LHCN-M2 (cell line): ENCODE measurements at places on chromosomes 4 and X. TPM values are rescaled to one million over a fixed set of nuclear protein-coding genes. Genes with fewer than 3 reads are reported as not detected.

Gene TAF7L
- total RNA-seq, result 0.13 TPM in 1 of 2 replicates, not detected in the other

Gene GAGE12H
- not detected in 2 replicates for total RNA-seq

Gene EGF
- total RNA-seq, result 0.86 and 2.6 TPM in 2 replicates

Gene ADGRG4
- total RNA-seq, result not detected in 2 replicates

Gene CTSO
- 12.1 and 20.7 TPM in 2 replicates for total RNA-seq

Gene STATH
- not detected in 2 replicates for total RNA-seq

Gene SLC25A31
- not detected in 2 replicates for total RNA-seq

Gene MAGEA3
- not detected in 2 replicates for total RNA-seq

Gene CD38
- not detected in 2 replicates for total RNA-seq

Gene STAG2
- total RNA-seq, result 45.8 and 90.4 TPM in 2 replicates

Gene IL1RAPL2
- total RNA-seq, result 0.58 and 0.63 TPM in 2 replicates

Gene ACOX3
- total RNA-seq, result 24.2 and 27.3 TPM in 2 replicates

Gene DIPK2B
- total RNA-seq, result not detected in 2 replicates

Gene RGN
- not detected in 2 replicates for total RNA-seq

Gene ZFYVE28
- 2.1 and 2.6 TPM in 2 replicates for total RNA-seq

Gene LIAS
- total RNA-seq, result 10.9 and 15.0 TPM in 2 replicates

Gene FRYL
- 41.9 and 59.5 TPM in 2 replicates for total RNA-seq

Gene TSR2
- 17.1 and 20.1 TPM in 2 replicates for total RNA-seq

Gene CACNA1F
- not detected in 2 replicates for total RNA-seq

Gene CYBB
- total RNA-seq, result under 0.01 TPM in 1 of 2 replicates, not detected in the other
